GM23338 (cell line): ENCODE measurements at places on chromosomes 7 and 10.

DNA sequence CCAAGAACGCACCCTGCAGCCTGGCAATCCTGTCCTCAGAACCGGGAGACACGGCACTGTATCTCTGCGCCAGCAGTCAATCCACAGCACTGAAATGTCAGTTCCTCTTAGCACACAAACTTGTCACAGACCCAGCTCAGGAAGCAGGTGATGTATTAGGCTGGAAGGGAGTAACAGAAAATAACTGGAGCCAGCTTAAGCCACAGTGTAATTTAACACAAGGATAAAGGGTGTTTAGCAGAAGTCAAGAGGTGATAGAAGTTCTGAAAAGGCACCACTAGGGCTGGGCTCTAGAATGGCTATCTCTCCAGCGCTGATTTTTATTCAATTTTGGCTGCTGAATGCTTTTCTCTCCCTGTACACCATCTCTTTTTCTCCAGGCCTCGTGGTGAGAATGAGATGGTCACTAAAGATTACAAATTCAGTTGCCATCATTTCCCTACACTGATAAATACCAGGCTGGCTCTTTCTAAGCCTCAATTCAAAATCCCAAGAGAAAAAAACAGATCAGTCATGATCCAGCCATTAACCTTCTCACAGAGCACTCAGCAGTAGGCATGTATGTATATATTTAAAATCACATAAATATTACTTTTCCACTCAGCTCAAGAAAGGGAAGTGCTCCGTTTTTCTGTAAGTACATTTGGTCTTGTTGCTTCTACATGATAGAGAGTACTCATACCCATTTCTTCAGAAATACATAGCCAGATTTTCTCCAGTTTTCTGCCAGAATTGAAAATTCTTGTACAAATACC, 102.7 kb upstream of the PRSS1 start:
- H3K27me3 ChIP-seq: no peaks in the 10 kb centered on the region
- H3K4me3 ChIP-seq: no peak overlapping the region
- DNase-seq: no peak
- H3K36me3 ChIP-seq: no peaks in the 10 kb centered on the region
- no peak overlapping the region for H3K27ac ChIP-seq
- H3K4me1 ChIP-seq: no peaks in the 10 kb centered on the region

DNA sequence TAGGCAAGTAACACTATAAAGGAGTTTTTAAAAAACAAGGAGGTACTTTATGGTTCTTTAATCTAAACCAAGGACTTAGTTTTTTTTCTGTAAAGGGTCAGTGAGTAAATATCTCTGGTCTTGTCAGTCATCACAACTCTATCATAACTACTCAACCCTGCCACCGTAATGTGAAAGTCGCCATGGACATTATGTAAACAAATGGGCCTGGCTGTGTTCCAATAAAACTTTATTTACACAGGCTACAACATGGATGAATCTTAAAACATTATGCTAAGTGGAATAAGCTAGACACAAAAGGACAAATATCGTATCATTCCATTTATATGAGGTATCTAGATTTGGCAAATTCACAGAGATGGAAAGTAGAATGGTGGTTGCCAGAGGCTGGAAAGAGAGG, 60.8 kb upstream of the SP4 start:
- no peaks in the 10 kb centered on the region for H3K27me3 ChIP-seq
- no peak overlapping the region for H3K4me3 ChIP-seq
- no peak for DNase-seq
- no peaks in the 10 kb centered on the region for H3K36me3 ChIP-seq

DNA sequence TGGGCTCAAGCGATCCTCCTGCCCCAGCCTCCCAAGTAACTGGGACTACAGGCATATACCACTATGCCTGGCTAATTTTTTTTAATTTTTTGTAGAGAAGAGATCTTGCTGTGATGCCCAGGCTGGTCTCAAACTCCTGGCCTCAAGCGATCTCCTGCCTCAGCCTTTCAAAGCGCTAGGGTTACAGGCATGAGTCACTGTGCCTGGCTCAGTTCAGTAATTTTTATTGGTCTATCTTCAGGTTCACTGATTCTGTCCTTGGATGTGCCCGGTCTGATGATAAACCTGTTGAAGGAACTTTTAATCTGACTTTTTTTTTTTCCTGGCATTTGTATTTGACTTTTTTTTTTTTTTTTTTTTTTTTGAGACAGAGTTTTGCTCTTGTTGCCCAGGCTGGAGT, 40.1 kb upstream of the STRIP2 start:
- DNase-seq: no peak
- H3K4me3 ChIP-seq: no peak overlapping the region
- no peaks in the 10 kb centered on the region for H3K36me3 ChIP-seq
- H3K27ac ChIP-seq: no peak overlapping the region

- H3K27me3 ChIP-seq: no peaks in the 10 kb centered on the region
- H3K4me3 ChIP-seq: no peak overlapping the region
- peaks cover 13% of the 10 kb centered on the region for H3K4me1 ChIP-seq
- no peak for DNase-seq
- H3K27ac ChIP-seq: no peak overlapping the region
Observed at GRCh38 chr7:18540396-18540795, 44.8 kb downstream of the HDAC9 start.
